ENCODE measurements at places on chromosomes 12 and 14.

DNA sequence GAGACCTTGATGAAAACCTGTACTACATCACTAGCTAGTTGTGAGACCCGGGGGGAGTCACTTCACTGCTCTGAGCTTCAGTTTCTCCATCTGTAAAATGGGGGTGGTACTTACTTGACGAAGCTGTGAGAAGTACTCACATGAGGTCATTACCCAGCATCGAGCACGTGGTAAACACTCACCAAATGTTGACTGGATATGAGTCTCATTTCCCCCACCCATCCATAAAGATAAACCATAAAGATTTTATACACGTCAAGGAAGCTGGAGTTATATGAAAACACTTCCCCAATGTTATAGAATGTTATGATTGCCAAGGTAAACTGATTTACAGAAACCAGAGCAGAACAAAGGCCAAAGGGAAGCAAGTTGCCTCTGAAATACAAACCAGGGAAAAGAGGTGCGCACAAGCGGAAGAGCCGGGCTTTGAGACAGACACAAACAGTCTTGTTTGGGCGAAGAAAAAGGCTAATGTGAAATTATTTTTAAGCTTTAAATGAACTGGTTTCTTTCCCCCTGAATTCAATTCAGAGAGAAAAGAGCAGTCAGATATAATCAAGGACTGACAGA, 536.8 kb downstream of the MED13L start:
- DNase-seq: no peak

- DNase-seq: no peak
Observed at GRCh38 chr12:4189721-4190120, 83.8 kb upstream of the CCND2 start.

- DNase-seq: no peak
Observed at GRCh38 chr12:113203852-113204760, 17.2 kb upstream of the TPCN1 start.

DNA sequence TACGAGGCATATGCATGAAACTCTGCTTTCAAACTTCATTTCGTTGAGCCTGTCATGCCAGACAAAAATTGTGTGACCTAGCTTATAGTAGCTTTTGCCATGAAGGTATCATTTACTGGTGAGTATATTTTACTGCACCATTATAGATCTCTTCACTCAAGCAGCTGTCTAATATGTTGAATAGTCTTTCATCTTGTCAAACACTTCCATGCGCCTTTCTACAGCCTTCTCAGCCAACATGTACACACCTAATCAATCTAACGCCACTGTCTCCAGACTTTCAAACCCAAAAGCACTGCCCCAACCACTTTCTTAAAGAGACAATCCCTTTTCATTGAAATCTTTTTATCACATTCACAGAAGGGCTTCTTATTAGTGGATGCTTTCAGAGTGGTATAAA, 757.4 kb downstream of the VRK1 start:
- no peak for DNase-seq

DNA sequence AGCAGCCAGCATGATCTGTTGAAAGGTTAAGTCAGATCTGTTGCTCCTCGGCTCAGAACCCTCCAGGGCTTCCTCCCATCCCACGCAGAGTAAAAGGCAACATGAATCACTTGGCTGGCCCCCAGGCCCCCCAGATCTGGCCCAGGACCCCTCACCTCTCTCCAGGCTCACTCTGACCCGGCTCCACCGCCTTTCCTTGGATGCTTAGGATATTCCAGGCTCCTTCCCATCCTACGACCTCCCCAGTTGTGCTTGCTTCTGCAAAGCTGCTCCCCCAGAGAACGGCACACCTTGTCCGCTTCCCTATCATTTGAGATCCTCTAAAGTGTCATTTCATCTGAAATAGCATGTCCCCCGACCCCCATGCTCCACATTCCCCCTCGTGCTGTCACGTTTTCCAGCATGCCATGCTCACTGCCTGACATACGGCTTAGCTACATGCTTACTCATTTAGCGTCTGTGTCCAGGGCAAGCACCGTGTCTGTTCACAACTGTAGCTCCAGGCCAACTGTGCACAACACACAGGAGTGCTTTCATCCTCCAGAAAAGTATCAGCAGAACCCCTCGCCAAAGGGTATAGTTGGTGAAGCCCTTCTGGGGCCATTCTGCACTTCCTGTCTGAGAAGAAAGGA, 33.6 kb upstream of the BDKRB2 start:
- no peak for DNase-seq

DNA sequence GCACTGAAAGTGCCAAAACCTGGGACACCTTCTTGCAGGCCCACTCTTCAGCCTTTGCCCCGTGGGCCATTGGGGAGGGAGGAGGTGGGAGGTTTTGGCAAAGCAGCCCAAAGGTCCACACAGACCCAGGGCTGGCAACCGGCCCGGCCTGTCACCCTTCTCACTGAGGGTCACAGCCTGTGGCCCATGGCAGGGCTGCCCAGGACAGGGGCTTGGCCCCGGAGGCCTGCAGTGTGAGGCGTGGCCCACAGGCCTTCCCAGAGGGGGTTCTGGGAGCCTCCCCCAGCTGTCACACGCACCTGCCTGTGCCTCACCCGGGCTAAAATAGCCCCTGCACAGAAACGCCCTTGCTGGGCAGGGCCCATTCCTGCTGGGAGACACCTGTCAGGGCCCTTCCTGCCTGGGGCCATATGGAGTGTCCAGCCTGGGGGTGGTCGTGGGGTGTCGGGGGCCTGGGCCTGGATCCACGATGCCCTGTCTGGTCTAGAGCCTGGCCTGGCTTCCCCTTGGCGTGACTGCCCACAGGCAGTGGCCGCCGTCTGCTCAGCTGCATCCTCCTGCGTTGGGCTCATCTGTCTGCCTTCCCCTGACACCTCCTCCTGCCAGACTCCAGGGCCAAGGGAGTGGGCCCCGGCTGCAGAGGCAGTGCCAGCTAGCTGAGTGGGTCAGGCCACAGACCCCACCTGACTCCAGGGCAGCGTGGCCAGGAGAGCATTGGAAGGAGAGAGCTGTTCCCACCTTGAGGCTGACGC, 19.2 kb downstream of the PACS2 start:
- DNase-seq: no peak

GRCh38 chr12:91622037-91622436, 439.4 kb upstream of the DCN start:
- no peak for DNase-seq

GRCh38 chr12:79973801-79974200, 38.9 kb upstream of the PPP1R12A start:
- DNase-seq: no peak

GRCh38 chr12:107400686-107401447, 284.7 kb upstream of the PWP1 start:
- peak; percentile 45 for DNase-seq
